H7 (cell line): ENCODE measurements at places on chromosomes 5 and 9. TPM values are rescaled to one million over a fixed set of nuclear protein-coding genes. Genes with fewer than 3 reads are reported as not detected.

KIAA0825 gene
- total RNA-seq = 0.63 and 1.5 TPM in 2 replicates

GPR151 gene
- 0.07 TPM in 1 of 2 replicates, not detected in the other for total RNA-seq

INSYN2B gene
- not detected in 2 replicates for total RNA-seq

TNFSF8 gene
- not detected in 2 replicates for total RNA-seq

ANKRD34B gene
- 0.03 TPM in 1 of 2 replicates, not detected in the other for total RNA-seq

SAPCD2 gene
- total RNA-seq = 59.7 and 59.9 TPM in 2 replicates

TNC gene
- 69.1 and 81.9 TPM in 2 replicates for total RNA-seq

C8G gene
- total RNA-seq = not detected in 2 replicates

CLIC3 gene
- total RNA-seq = not detected in 2 replicates

CD72 gene
- total RNA-seq = 1.9 and 4.6 TPM in 2 replicates
